H1 (cell line): ENCODE measurements at places on chromosomes 6 and 20.

DNA sequence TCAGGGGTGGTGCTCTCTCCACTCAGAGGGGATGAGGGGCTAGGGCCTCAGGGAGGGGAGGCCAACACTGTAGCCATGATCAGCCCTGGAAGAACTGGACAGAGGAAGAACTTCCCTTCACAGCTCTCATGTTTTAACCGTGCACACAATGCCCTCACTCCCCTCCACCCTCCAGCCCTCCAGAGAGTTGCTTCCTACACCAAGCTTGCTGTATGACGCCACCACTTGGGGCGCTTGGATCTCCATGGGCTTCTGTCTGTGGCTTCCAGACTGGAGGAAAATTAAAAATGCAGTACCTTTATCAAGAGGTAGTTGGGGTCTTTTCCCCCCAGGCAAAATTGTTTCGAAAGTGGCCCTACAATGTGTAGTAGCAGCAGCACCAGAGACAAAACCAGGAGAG is 48.4 kb downstream of the ARHGAP40 start:
- no peak for DNase-seq

DNA sequence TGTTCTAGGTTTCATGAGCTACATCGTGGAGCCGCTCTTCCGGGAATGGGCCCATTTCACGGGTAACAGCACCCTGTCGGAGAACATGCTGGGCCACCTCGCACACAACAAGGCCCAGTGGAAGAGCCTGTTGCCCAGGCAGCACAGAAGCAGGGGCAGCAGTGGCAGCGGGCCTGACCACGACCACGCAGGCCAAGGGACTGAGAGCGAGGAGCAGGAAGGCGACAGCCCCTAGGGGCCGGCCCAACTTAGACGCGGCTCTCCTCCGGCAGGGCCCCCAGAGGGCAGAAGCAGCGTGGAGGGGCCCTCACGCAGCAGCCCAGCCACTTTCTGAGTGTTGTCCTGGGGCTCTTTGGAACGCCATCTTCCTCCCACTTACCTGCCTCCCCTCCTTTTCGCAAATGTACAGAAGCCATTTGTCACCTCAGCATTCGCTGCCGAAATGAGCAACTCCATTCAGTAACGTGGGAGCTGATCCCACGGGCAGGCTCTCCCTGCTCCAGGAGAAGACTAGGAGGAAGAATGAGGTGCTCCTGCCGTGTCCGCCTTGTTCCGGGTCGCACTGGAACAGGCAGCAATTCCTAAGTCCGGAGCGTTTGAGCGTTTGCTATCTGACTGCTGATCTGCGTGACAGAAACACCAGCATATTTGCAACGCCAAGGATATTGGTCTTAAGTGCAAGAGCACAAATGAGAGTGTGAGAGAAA is 58.4 kb downstream of the MTFR2 start:
- DNase-seq = no peak

GRCh38 chr6:146701632-146702031 is 102.9 kb downstream of the ADGB start:
- no peak for DNase-seq

DNA sequence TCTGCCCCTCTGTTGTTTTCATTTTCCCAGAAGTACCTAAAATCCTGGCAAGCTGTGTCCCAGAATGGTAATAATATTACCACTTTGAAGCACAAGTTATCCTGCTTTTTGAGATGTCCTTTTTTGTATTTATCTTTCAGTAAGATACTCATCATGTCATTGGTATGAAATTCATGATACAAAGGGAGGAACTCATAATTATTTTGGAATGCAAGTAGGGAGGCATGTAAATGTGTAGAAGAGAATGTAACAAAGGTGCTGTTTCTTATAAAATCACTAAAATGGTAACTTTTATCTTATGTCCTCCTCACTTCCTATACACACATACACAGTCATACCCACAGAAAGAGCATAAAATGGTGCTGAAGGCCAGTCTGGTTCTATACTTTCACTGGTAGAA is 109.9 kb downstream of the CD2AP start:
- no peak for DNase-seq

DNA sequence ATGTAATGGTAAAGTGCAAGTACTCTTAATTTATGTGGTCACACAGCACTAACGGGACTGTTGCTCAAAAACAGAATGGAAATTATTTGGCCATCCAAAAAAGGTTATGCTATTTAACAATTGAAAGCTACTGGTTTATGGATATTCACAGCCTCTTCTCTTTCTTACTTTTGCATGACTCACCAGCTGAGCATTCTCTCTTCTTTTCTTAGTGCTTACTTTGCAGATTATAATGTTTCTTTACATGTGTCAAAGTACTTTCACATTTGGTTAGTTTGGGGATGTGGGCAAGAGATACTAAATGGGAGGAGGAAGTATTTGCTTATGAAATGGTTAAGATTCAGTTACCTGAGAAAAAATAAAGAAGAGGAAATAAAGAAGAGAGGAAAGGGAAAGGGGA is 610.5 kb downstream of the HTR1B start:
- DNase-seq = no peak

GRCh38 chr6:20265842-20266241 is 53.6 kb upstream of the MBOAT1 start:
- DNase-seq = no peak

DNA sequence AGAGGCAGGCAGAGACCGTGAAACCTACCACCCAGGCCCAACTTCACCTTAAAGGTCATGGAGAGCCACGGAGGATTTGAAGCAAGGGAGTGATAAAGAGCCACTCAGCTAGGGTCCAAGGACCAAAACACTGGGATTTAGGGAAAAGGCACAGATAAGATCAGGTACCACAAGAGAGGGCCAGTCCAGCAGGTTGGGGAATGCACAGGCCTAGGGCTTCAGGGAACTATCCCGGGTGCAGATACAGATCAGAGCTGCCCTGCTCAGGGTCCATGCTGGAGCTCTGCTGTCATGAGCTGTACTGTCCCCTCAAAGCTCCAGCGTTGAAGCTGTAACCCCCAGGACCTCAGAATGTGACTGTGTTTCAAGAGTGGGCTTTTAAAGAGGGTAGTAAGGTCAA is 16.9 kb downstream of the SLC22A23 start:
- DNase-seq = no peak

GRCh38 chr6:12334526-12335130 is 44.5 kb downstream of the EDN1 start:
- DNase-seq = peak; percentile 17

- DNase-seq = no peak
These were observed 38.6 kb downstream of the ATXN1 start for GRCh38 chr6:16722630-16723029.

DNA sequence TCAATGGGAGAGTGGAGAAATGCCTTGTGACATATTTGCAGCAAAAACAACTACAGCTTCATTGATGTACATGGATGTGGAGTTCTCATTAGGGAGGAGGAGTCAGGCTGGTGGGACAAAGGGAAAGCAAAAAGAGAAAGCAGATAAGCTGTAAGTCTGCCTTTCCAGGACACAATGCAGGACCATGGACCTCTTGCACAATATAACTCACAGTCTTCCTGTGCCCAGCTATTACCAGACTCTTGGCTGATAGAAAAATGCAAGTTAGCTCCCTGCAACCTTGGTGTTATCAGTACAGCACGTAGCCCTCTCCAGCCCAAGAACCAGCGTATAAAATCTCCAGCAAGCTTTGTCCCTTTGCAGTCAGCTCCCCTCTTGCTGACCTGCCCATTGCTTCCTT is 232.3 kb downstream of the NFATC2 start:
- DNase-seq = no peak

- DNase-seq = no peak
These were observed 12.4 kb upstream of the KCNQ2 start for GRCh38 chr20:63484651-63485403.

- DNase-seq = no peak
These were observed 6.7 kb upstream of the HMGN3 start for GRCh38 chr6:79241228-79241627.

- peak; percentile 37 for DNase-seq
These were observed 14.8 kb upstream of the SERPINB9 start for GRCh38 chr6:2917801-2918445.

DNA sequence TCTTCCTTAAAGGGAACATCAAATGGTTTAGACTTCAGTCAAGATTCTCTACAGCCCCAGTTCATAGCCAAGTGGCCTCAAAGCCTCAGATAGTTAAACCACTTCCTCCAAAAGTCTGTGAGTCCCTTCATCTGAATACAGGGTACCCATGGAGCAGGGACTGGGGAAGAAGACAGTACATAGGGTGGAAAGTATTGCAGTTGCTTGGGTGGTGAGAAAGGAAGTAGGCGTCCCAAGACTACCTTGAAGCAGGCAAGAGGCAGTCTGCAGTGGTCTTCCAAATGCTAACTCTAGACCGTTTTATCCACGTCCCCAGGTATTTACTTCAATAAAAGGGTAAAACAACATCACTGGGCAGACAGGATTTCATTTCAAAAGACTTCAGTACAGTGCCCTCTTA is 2.0 kb downstream of the FYN start:
- DNase-seq = no peak

DNA sequence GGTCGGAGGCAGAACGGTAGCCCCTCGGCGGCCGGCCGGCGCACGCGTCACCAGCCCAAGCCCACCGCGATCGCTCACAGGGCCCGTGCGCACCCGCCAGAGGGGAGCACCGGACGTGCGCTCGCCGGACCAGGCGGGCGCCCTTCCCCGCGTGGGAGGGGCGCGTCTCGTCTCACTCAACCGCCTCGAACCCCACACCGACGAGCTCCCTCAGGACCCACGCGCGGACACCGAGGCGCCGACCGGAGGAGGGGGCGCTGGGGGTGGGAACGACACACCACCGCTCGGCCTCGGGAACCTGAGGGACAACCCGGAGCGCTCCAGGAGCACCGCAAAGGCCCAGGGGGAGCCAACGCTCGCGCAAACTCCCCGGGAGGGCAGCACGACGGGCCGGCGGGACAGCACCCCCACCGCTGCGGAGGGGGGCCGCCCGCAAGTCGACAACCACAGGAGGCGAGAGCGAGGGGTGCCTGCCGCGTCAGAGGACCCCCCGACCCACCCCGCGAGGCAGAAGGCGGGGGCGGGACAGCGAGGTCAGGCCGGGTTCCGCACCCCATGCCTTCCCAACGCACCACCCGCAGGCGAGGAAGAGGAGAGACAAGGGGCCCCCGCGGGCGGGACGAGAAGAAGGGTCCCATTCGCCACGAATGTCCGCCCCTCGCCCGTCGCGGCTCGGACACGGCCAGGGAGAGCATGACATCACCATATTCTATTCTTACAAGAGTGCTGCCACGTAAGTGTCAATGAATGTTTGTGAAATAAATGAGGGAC is 512.7 kb upstream of the ZNF337 start:
- peak; percentile 55 for DNase-seq

DNA sequence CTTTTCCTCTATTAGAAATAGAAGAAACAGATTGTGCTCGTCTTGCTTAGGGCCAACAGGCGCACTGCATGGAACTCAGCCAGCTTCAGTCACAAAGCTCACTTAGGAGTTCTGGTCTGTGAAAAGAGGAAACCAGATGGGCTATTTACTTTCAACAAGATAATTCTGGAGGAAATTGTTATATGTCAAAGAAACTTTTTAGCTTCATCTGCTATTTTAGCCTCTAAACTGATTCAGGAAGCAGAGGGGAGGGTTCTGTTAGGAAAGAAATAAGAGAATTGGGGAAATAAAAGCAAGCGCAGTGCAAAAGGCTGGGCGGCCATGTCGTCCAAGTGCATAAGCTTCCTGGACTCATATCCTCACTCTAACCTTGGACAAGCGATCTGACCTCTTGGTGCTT is 21.3 kb downstream of the PRKN start:
- DNase-seq = no peak

- no peak for DNase-seq
These were observed 45.2 kb downstream of the RANBP9 start for GRCh38 chr6:13666194-13667105.

DNA sequence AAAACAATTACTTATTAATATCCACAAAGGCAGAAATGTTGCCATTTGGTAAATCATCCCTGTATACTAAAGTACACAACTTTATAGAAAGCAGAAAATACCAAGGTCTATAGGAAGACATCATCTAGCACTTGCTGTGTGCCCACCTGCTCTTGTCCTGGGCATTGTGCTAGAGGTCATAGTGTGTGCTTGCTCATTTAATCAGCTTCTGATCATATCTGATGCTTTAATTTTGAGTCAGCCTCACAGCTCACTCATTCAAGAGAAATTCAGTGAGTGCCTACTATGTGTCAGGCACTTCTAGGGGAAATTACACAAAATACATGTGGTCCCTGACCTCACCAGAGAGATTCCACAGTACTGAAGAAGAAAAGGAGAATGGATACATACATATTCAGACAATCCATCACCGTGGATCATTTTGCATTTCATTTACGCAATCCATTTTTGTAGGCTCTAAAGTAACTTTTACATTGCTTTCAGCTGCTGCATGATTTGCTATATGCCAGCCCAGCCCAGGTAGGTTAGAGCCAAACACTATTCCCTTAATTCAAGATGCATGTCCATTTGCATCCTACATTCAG is 167.9 kb upstream of the MCHR2 start:
- DNase-seq = no peak

DNA sequence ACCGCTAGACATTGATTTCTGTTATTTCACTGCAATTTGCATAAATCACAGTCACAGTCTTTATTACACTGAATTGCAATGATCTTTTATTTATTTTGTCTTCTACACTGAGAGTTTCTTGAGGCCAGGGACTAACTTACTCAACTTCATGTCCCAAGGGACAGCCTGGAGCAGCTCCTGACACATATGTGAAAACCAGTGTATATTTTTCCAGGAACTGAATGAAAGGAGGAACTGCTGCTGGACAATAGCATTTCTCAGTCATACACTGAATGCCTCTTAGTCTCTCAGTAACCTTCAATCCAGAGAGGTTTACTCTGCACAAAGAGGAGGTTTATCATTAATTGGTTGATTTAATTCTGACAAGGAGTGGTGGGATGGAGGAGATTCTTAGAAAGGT is 5.9 kb downstream of the F13A1 start:
- DNase-seq = no peak

DNA sequence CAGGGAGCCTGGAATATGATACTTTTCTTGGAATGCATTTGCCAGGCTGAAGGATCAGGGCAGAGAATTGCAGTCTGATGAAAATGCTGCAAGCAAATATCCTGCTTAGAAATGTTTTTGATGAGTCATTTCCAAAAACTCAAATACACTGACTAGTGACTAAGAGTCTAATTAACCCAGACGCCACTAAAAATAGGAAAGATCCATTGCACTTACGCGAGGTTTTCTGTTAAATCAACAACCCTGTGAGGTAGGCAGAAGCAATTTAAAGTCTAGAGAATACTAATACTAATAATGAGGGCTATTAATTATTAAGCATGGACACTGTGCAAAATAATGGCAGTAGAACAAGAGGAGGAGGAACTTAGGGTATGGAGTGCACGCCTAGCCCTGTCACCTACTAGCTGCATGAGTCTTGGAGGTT is 130.1 kb upstream of the DOK5 start:
- no peak for DNase-seq

- no peak for DNase-seq
These were observed 17.7 kb downstream of the SYNJ2 start for GRCh38 chr6:157999168-158000051.

DNA sequence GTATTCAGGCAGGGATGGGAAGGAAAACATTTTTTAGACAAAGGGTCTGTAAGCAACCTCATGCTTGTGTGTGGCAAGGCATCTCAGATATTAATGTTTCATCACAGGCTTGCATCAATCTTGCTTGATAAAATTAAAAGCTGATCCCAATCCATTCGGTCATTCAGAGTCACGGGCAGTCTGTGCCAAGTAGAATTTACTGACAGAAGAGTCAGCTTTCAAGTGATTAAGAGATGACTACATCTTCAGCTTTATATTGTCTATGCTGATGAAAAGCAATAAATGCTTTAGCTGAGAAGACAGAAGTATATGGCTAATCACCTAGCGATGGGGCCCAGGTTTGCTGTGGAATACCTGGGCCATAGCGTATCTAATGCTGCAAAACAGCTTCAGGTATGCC is 3.5 kb downstream of the PLEKHG1 start:
- no peak for DNase-seq
